Eye (tissue), 1 donor: ENCODE measurements at places on chromosomes 7 and 10.

DNA sequence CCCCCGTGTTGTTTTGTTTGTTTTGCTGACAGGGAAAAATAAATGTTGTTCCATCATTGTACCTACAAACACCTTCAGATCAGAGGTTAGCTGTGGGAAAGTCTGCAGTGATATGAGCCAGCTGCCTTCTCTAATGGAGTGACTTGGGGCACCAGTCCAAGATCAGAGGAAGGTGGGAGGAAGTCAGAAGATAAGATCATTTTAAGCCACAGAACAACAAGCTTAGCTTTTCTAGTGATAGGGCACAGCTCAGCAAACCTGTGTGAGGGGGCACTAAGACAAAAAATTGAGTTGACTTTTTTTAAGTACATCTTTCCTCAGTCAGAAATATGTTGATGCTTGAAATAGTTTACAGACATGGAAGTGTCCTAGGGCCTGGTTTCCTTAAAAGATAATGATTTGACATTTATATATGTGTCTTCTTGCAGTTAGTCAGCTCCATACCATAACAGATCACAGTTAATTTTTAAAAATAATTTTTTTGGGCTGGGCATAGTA, 240.3 kb upstream of the KAT6B start:
- DNase-seq: no peak

- no peak for DNase-seq
Measured at GRCh38 chr7:106623853-106624252, 37.1 kb downstream of the CCDC71L start.

- no peak for DNase-seq
Measured at GRCh38 chr7:126720232-126720631, 532.5 kb downstream of the GRM8 start.

DNA sequence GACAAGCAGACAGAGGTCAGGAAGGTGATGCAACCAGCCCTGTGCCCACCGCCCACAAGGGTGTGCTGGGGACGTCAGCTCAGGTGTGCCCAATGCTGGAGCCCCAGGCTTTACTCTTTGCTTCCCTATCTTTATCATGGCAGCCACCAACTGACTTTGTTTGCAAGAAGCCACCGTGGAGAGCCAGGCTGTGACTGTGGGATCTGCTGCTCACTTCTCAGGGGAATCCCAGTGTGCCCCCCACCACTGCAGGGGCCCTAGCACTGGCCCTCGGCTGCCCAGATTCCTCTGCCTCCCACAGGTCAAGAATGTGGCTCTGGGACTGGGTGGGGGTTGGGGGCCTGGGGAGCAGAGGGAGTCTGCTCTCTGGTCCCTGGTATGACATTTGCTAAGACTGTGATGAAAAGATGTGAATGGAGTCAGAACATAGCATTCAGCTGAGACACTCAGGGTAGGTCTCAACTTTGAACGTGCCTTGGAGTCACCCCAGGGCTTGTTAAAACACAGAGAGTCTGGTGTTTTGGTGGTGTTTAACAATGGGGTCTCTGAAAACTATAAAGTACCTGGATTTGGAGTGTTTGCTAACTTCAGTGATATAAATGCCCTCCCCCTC, 47.3 kb downstream of the ARHGAP22 start:
- no peak for DNase-seq
